Bronchial epithelial cell (primary cell): ENCODE measurements at places on chromosomes 3 and 15.

- DNase-seq: peak; percentile 74
These were observed 13.3 kb downstream of the DNAJB11 start for GRCh38 chr3:186583831-186584230.

- peak; percentile 26 for DNase-seq
These were observed at the start of gene ERC2 for GRCh38 chr3:56468184-56469106. TSS of gene ERC2 (minus strand) at chr3:56468467.

GRCh38 chr3:86147119-86147518 is 843.8 kb downstream of the VGLL3 start:
- DNase-seq: no peak

DNA sequence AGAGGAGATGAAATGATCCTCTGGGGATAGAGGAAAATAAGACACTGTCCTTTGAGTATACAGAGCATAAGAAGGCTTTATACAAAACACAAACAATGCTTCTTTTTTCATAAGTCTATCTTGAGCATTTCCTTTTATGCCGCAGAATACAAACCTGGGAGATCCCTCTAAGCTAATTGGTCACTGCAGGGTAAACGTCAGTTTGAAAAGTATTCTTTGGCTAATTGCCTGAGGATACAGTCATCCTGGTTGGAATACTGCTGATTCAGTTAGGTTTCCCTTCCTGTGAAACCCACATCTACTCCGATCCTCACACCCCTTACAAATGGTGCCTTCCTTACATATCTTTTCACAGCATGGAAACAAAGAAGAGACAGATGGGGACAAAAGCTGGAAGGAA is 10.6 kb downstream of the WNT5A start:
- peak; percentile 80 for DNase-seq

DNA sequence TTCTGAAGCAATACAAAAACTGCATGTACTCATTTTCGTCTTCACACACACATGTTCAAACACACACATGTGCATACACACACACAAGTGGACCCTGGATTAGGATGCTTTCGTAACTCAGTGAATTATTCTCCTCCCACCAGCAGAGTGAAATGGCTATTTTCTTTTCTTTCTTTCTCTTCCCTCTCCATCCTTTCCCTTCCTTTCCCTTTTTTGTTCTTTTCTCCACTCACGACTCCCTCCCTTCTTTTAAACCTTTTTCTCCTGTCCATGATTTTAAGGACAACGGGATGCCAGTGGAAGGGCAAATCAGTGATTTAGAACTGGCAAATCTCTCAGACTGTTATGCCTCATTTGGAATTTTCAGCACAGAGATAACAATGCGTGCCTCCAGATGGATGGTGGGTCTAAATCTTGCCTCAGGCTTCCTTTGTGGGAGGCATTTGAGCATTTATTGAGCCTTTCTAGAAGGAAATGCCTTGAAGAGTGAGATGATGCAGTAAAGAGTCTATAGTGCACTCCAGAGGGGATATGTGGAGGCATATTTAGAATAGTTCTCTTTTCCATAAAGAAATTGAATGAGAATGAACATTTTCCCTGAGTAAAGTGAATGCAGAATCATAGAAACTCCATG is 130.4 kb upstream of the SLC7A14 start:
- no peak for DNase-seq

DNA sequence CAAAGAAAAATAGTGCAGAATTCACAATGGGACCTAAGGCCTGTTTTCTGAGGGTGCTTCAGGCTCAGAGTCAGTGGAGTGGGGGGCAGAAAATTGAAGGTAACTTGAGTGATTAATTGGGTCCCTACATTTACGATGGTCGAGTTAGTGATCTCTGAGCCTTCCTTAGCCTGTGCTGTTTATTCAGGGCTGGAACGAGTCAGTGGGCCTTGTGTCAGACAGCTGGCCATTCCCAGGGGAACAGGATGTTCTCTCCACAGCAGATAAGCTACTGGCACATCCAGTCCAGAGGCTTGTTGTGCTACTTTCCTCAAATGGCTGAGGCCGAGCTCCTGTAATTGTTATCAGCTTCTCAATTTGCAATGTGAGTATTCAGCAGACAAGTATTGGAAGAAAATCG is 29.2 kb upstream of the CNTN3 start:
- peak; percentile 10 for DNase-seq

- peak; percentile 95 for DNase-seq
These were observed 72.7 kb upstream of the ABI3BP start for GRCh38 chr3:101065962-101066361.

DNA sequence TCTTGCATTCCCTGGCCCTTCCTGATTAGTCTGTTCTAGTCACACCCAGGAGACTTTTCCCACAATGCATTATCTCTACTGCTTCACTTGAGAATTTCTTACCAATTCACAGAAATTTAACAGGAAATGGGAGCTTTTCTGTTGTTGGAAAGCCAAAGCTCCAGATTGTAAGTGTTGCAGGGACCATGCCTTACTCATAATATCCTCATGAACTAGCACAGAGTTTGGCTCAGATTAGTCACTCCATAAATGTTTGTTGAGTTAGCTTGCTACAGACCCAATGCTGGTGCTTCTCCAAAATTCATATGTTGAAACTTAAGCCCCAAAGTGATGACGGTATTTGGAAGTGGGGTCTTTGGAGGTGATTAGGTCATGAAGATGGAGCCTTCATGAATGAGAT is 232.6 kb downstream of the GAP43 start:
- peak; percentile 47 for DNase-seq

GRCh38 chr3:138139691-138140090 is 7.5 kb upstream of the A4GNT start:
- DNase-seq: no peak

DNA sequence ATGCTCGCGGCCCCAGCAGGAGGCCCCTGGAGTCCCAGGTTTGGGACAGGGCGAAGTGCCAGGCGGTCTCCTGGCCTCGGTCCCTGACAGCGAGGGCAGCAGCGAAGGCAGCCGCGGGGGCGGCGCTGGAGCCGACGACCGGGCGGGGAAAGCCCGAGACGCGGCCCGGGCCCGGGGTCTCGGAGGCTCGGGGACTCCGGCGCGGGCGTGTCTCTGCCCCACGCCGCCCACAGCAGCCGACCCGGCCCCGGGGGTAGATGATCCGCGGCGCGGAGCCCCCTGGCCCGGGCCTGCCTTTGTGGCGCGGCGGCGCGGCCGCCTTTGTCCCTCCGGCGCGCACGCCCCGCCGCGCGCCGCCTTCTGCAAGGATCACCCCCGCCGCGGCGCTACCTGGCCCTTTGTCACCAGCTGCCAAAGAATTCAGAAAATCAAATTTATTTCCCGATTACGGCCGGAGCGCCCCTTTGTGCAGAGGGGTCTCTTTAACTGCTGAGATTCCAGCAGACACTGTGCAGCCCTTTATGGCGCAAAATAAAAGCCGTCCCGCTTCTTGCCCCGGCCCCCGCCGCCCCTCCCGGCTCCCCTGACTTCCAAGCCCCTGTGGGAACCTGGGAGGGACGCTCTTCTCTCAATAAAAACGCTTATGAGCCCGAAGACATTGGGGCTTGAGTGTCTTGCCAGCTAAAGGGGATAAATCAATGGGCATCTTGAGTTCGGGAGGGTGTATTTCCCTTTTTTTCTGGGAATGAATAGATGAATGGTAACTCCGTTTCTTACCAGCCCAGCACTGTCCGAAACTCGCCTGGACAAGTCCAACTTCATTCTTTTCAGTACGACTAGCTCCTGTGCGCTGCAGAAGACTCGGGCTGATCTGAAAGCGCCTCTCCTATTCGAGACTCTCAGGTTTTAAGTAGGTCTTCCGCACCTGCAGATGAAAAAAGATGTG is 68.4 kb downstream of the HES1 start:
- peak; percentile 77 for DNase-seq

DNA sequence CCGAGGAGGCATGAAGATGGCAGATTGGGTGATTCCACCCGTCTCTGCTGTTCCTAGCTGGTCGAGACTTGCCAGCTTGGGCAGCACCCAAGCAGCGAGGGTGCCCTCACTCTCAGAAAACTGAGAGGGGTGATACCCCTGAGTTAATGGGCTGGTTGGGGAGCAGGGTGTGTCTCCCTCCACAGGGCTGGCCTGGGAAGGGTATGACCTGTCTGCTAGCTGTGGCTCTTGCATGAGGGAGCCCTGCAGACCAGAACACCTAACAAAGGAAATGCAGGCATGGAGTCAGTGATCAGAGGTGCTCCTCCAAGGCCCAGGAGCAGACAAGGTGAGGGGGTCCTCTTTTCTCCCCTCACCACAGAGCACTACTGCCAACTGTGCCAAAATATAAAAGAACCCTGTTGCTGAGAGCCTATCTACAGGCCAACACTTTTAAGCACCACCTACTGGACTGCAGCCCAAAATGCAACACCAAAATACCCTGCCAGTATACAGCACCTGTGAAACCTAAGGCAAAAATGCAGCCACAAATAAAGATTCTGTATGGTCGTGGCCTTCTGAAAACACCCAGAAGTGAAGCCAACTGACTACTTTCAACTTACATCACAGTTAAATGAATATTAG is 35.8 kb upstream of the PPM1L start:
- peak; percentile 15 for DNase-seq

- DNase-seq: no peak
These were observed 60.5 kb downstream of the SLMAP start for GRCh38 chr3:57816471-57817095.

- no peak for DNase-seq
These were observed 6.1 kb downstream of the EPB42 start for GRCh38 chr15:43214592-43215295.

DNA sequence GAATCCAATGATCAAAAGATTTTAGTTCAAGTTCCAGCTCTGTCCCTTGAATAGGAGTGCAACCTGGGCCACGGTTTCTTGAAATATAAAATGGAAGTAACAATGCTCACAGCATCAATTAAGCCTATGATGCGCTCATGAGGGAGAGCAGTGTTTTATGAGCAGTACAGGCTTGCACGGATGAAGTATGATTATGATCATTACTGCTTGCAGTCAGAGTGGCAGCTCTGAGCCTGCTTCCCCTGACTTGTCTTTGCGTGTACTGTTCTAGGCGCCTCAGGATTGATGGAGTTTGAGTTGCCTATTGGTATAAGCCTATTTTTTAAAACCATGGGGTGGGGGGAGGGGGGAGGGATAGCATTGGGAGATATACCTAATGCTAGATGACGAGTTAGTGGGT is 37.0 kb downstream of the ITGB5 start:
- DNase-seq: no peak

- peak; percentile 20 for DNase-seq
These were observed 358.4 kb upstream of the PROK2 start for GRCh38 chr3:72143322-72143721.

- DNase-seq: peak; percentile 28
These were observed 2.3 kb downstream of the BBX start for GRCh38 chr3:107524841-107525643.

- DNase-seq: no peak
These were observed 666.9 kb downstream of the MECOM start for GRCh38 chr3:168996622-168997021.

GRCh38 chr3:123997543-123997942 is 5.6 kb upstream of the ROPN1 start:
- DNase-seq: no peak

DNA sequence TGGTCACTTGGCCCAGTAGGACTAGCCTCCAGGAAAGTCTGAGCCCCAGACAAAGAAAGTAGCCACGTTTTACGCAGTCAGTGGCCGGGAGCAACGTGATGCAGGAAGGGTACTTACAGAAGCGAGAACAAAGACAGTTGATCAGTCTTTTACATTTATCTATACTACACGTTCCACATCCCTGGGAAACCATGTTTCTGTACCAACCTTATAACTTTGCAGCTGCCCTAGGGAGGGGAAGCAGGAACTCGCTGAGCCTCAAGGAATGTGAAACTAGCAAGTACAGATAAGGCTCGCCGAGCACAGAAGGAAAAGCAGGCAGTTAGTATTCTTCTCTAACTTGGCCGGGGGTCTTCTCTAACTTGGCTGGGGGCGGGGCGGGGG is 3.4 kb upstream of the KNL1 start:
- no peak for DNase-seq

GRCh38 chr3:151067158-151067557 is 18.3 kb upstream of the MED12L start:
- peak; percentile 10 for DNase-seq
